ENCODE measurements at places on chromosomes 5 and 9.

GRCh38 chr9:127654619-127655018 lies 42.5 kb downstream of the STXBP1 start:
- no peak for DNase-seq

DNA sequence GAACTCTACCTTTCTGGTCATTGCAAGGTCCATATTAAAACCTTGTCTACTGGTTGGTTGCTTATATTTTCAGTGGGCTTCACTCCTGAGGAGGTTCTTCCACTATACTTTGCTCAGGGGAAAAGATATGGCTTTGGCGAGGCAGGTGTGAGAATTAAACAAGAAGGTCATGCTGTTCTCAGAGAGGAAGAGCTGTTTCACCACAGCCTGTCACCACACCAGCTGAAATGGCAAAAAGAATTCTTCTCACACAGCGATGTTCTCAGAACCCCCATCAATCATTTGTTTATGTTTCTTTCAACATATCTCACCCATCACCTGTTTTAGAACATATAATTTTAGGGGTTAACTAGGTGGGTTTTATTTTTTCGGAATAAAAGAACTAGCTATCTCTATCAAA lies 38.6 kb downstream of the CAPSL start:
- no peak for DNase-seq

DNA sequence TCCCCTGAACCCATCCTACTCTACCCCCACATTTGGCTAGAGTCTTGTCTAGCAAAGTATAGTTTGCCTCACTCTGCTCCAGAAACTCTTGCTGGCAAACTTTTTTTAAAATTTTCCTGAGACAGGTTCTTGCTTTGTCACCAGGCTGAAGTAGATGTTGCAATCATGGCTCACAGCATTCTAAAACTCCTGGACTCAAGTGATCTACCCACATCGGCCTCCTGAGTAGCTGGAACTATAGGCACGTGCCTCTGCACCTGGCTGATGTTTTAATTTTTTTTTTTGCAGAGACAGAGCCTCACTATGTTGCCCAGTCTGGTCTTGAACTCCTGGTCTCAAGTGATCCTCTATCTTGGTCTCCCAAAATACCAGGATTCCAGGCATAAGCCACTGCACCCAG lies 175.8 kb upstream of the FBXL17 start:
- DNase-seq, result no peak

DNA sequence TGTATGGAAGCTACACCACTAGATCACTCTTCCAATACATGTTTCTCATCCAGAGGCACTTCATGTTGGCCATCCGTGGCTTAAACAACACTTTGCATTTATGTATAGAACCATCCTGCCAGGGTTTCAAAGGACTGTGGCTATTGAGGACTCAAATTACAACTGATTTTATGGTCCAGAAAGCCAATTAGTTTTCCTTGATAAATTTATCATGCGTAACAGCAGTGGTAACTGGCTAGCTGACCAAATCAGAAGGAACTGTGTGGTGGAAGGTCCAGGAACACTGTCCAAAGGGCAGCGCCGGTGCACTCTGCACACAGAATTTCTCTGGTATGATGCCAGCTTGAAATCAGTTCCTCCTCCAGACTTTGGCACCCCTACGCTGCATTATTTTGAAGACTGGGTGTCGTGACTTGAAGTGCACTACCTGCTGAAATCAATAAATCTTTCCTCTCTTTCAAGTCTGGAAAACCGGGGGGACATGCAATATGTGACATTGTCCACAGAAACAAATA lies 69.3 kb upstream of the TMEM252 start:
- no peak for DNase-seq

DNA sequence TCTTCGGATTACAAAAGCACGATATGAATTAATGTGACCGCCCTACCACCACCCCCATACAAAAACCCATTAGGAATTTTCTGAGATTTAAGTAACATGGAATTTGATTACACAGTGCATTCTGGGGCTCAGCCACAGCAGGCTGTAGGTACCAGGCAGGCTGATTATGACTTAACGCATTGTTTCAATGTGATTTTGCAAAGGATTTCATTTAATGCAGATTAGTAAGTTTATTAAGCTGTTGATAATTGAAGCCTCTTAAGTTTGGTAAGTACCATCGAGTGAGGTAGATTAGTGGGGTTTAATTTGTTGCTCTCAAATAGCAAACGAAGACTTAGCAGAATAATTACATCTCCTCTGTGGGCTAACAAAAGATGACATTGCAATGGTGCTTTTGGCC lies 240.1 kb downstream of the TRPM3 start:
- DNase-seq, result no peak

- no peak for DNase-seq
Measured at GRCh38 chr9:81073821-81074220, 615.5 kb downstream of the TLE1 start.

GRCh38 chr9:13439685-13440476 lies 160.4 kb upstream of the MPDZ start:
- DNase-seq, result no peak

DNA sequence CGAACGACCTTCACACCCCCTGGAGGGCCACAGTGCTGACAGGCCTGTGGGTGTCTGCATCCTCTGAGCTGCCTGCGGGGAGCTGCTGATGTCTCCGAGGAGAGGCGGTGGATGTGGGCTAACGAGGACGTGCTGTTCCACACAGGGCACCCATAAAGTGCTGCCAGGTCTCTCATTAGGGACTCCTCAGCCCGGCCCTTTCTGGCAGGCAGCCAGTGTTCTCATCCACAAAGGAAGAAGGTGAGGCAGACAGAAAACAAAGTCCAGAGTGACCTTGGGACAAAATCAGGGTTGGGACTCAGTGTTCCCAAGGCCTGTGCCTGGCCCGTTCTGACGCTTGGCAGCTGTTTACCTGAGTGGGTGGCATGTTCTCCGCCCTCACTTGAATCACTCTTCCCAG lies 29.3 kb downstream of the CARTPT start:
- no peak for DNase-seq

DNA sequence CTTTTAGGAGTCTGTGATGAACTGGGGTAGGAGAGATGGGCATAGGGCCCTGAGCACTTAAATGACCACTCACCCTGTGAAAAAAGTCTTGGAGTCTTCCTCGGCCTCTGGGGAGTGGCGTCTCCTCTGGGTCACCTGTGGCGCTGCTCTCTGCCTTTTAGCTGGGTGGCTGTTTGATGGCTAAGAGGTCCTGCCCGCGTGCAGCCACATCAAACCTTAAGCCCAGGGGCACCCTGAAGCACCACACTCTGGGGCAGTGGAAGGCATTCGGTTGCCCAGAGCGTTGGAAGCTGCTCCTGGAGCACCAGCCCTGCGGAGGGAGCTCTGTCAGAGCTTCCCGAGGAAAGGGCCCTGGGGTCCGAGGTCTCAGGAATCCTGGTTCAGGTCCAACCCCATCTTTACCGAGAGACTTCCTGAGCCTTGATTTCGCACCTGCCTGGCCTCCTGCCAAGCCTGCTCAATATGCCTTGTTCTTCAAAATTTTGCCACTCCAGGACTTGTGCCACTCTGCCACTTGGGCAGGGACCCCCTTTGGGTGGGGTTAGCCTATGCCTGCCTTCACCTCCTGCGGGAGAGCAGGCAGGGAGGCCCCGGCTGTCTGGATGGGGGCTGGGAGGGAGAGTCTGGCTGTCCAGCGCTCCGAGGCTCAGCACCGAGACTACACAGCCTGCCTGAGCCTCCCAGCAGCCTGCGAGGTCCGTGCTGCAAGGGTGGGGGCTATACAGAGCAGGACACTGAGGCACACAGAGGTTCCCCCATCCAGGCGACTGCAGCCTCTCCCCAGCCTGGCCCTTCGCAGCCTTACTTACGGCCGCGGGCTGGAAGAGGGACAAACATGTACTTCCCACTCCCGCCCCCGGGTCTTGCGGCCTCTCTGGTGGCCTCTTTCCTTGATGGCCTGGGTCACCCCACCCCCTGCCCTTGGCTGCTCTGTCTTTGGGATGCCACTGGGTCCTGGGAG lies 63.4 kb upstream of the RNU6ATAC start:
- DNase-seq, result no peak

- DNase-seq, result no peak
Measured at GRCh38 chr9:81289622-81290021, 399.7 kb downstream of the TLE1 start.

DNA sequence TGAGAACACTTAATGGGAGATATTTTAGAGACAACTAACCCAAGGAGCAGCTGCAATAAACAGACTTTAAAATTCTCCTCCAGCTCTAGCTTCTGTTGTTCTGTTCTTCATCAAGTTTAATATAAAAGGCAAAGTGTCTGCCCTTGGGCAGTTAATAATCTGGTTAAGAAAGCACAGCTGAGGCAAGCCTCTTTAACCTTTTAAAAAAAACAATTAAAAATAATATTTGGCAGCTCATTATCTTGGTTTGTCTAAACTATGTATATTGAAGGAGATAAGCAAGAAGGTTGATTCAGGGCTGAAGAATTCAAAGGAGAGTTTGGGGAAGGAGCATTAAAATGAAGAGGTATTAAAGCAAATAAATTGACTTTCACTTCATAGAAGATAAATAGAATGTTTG lies 75.4 kb downstream of the TSSK1B start:
- DNase-seq, result no peak

DNA sequence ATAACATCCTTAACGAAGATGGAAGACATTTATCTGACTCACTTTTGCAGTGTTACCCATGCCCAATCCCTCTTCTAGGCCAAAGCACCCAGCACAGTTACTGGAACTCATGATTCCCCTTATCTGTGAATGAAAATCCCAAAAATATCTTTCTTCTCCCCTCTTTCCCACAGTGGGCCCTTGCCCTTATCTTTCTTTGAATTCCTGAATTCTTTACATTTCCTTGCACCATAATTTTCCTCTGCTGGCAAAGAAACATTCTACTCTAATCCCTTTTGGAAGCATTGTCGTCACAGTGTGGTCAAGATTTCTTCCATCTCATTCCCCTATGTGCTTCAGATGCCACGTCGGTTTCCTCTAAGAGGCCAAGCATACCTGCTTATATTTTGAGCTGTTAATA lies 135.9 kb upstream of the LIFR start:
- DNase-seq, result no peak

DNA sequence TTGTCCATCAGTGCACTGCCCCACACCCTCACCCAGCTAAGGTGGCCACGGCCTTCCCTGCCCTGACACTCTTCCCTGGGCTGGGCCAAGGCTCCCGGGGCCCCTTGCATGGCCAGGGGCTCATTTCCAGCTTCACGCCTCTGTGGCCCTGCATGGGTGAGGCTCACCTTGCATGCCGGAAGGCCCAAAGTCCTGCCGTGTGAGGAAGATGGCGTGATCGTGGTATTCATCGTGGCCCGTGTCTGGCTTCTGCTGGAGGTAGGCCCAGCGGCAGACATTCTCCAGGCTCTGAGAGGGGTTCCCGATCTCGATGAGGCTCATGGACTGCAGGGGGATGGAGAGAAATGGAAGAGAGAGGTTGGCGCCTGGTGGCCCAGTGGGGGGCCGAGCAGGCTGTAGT lies 98.4 kb downstream of the ZNF354C start:
- DNase-seq, result no peak

DNA sequence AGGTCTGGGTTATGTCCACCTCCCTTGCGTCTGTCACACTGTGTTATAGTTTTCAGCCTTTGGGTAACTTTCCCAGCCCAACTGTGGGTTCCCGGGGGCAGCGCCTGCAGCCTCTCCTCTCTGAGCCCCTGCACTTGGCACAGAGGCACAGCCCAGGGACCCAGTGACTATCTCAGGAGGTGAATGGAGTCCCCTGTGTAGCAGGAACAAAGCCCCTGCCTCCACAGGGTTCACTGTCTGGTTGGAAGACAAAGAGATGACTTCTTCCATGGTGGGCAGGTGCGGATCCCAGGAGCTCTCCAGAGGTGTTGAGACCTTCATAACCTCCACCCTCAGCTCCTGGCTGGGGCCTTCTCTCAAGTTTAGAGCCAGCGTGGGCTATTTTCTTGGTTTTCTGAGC lies 156.9 kb downstream of the C9orf50 start:
- DNase-seq, result no peak

GRCh38 chr5:170632985-170633234 lies 129.1 kb downstream of the KCNIP1 start:
- DNase-seq, result peak; percentile 77

- peak; percentile 47 for DNase-seq
Measured at GRCh38 chr5:56686337-56687195, 128.8 kb upstream of the MAP3K1 start.
